ENCODE measurements at places on chromosomes 1 and 21. TPM values are rescaled to one million over a fixed set of nuclear protein-coding genes. Genes with fewer than 3 reads are reported as not detected.

DNA sequence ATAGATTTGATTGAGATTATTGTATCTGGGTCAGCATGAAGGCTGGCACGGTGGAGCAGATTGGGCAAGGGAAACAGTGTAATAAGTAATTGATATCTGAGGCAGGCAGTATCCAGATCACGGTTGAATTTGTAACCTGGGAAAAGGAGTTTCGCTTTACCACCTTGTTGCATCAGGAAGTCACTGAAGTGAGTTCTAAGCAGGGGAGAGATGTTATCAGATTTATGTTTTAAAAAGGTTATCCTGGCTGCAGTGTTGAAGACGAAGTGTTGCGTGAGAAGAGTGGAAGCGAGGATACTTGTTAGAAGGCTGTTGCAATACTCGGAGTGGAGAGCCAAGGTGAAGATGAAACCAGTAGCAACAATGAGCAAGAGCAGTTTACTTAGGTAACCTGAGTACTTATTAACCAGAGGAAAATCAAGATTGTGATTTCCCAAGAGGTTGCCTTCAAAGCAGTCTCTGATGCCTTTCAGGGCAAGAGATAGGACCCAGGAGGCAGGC lies 77.8 kb downstream of the LHX9 start:
- no peak for DNase-seq

The AIRE gene
- total RNA-seq: not detected

The C1orf21 gene
- 47.3 TPM for total RNA-seq

- peak; percentile 25 for DNase-seq
These were observed 52.5 kb downstream of the CDC14A start for GRCh38 chr1:100404821-100405220.

- DNase-seq: no peak
These were observed 345.5 kb upstream of the C1orf87 start for GRCh38 chr1:60419023-60419422.

DNA sequence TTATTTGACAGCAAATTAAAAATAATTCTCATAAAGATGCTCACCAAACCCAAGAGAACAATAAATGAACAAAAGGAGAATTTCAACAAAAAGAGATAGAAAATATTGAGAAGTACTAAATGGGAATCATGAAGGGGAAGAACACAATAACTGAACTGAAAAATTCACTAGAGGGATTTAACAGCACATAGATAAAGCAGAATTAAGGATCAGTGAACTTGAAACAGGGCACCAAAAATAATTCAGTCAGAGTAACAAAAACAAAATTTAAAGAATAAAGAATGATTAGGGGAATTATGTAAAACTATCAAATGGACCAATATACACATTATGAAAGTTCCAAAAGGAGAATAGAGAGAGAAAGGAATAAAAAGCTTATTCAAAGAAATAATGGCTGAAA lies 7.8 kb downstream of the ADAM30 start:
- no peak for DNase-seq

The SLC2A5 gene
- 0.90 TPM for total RNA-seq

DNA sequence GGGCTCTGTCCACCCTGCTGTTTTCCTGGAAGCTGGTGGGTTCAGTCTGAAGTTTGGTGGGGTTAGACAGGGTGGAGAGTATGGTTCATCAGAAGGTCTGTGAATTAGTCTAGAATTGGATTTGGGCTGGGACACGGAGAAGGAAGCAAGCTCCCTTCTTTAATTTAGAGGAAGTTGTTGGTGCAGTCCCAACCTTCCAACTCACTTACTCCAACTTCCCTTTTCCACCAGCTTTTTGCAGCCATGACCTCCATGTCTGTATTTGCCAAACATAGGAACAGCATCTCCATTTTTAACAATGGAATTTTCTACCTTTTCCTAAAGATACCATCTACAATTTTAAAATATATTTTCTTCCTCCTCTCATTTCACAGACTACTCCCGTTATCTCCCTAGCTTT lies 28.5 kb upstream of the PRELP start:
- no peak for DNase-seq

The PLA2G2D gene
- not detected for total RNA-seq

- no peak for DNase-seq
These were observed 52.8 kb downstream of the ARID4B start for GRCh38 chr1:235275223-235275622.

DNA sequence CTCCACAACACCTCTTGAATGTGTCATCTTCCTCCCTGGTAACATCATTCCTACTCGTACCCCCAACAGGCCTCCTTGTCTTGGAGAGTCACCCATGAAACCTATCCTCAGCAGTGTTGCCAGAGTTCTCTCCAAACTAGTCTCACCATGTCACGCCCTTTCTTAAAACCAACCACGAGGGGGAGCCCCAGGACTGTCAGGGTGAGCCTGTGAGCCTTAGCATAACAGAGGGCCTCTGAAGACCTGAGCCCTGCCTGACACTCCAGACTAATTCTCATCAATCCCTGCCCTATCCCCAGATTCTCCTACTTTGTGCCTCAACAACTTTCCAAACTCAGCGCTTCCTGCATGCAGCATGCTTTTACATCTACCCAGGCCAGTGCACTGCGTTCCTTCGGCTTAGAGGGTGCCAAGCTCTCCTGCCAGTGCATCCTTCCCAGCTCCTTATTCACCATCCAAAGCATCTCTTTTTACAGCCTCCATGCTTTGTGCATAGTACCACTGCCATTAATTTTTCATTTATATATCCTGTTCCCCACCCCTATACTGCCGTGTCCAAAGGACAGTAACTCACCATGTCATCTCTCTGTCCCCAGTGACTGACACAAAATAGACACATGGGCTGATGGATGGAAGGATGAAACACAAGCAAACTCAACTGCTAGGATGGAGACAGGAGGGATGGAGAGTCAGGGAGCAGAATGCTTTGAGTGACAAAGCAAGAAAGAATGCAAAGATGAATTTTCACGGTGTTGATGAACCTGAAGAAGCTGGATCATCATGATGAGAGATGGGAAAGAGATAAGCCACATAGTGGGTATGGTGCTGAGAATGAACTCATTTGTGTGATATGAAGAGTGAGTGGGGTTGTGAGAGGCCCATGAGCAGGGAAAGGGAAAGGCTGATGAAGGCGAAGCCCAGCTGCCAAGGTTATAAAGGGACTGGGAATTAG lies 34.0 kb downstream of the ZNF697 start:
- DNase-seq: peak; percentile 91

DNA sequence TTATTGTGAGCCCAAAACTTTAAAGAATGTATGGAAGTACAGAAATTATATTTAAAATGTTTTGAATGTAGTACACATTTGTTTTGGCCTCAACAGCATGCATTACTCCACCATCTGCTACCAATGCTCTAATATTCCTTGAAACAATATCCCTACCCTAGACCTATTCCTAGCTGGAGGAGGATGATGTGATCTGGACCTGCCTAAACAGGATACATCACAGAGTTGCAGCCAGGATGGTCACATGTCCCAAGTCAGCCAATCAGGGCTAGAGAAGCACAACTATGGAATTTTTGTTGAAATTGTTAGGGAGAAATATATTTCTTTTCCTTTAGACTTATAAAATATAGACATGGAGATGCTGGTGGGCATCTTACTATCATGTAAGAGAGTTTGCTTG lies 623.3 kb upstream of the NR5A2 start:
- peak; percentile 27 for DNase-seq

DNA sequence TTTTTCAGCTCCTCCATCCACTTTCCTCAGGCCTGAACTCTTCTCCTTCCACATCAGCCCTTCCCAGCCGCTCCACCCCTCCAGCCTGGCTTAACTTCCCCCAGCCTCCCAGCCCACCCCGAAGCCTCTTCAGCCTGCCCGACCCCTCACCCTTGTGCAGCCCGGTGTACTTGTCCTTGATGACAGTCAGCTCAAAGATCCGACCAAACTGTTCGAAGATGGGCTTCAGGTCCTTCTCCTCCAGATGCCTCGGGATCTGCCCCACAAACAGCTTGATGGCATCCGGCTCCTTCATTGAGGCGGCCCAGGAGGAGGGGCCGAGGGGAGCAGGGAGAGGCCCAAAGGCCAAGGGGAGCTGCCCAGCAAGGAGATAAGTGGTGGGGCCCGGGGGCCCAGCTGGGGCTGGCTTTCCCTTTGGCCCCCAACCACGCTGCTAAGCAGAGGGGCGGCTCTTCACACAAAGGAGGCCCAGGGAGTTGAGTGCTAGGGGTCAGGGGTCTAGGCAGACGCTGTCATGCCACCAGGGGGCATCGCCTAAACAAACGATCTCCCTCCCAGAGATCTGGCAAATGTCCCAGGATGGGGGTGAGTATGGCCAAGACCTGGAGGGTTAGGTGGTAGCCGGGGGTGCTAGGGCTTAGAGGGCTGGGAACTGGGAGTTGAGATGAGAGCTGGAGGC lies 738 bp downstream of the CELF3 start:
- DNase-seq: no peak

The FMN2 gene
- 8.1 TPM for total RNA-seq

- no peak for DNase-seq
These were observed 1163.2 kb downstream of the PLA2G4A start for GRCh38 chr1:187991944-187992343.

DNA sequence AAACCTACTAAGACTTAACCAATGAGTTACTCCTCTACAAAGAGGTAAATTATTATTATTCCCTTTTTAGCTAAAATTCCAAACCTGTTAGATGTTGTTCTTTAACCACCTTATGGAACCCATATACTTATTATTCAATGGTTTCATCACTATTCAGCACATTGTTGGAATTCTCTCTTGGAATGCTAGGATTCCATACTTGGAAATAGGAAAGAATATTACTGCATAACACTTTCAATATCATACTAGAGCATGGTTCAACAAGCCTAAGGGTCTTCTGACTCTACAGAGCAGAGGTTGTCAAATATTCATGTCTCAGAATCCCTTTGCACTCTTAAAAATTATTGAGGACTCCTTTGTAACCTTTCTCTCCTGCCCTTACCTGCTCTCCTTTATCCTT lies 69.4 kb downstream of the DEGS1 start:
- DNase-seq: peak; percentile 5

DNA sequence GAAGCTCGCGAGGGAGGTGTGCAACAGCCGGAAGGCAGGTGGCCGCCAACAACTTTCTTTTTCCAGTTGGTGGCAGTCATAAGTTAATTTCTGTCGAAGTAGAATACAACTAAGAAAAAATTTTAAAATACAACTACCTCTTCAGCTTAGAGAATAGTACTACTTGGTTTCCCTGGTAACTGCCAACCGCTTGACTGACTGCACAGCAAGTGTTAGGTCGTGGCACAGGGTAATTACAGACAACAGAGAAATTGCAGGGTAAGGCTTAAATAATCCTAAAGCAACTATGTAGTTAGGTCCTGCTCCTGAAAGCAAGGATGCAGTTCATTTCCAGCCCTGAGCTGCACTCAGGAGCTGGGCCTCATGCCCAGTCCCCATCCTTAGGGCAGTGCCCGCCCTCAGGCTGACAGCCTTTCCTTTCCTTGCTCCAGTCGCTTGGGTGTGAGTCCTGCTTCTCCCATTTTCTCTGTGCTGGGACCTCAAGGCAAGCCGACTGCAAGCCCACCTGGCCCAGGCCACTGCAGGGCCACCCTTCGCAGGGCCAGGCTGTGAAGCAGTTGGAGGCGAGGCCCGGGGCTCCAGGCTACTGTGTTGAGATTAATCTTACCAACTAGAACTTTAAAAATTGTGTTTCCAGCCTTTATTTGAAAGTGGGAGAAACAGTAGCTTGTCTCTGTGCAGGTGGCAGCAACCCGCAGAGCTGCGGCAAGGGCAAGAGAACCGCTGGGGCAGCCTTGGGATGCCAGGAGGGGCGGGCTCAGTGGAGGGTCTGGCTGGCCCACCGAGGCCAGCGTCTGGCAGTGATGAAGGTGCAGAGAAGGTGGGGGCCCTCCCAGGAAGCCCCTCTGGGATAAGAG lies 148.3 kb downstream of the PCBP3 start:
- no peak for DNase-seq

- no peak for DNase-seq
These were observed at the start of gene CACNA1S for GRCh38 chr1:201112173-201112731. Gene CACNA1S (minus strand): TSS chr1:201112426. CDS start chr1:201112339, 87 bp downstream.

- DNase-seq: peak; percentile 45
These were observed 28.3 kb upstream of the S100A7 start for GRCh38 chr1:153488731-153489130.

DNA sequence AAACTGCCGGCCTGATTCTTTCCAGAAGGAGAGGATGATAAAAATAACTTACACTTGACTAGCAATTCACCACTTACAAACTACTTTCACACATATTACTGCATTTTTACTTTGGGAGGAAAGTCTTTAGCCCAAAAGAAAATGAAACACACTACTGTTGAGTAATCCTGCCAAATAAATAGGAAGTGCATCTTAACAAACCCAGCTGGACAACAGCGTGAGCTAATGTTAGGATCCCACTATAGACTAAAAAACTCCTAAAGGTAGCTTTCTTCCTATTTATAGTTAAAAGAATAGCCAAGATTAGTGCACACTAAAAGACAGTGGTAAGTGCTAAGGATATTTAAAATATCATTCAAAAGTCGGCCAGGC lies 83.8 kb downstream of the HSF2BP start:
- DNase-seq: no peak

GRCh38 chr1:169345511-169345910 lies 22.1 kb downstream of the NME7 start:
- no peak for DNase-seq

DNA sequence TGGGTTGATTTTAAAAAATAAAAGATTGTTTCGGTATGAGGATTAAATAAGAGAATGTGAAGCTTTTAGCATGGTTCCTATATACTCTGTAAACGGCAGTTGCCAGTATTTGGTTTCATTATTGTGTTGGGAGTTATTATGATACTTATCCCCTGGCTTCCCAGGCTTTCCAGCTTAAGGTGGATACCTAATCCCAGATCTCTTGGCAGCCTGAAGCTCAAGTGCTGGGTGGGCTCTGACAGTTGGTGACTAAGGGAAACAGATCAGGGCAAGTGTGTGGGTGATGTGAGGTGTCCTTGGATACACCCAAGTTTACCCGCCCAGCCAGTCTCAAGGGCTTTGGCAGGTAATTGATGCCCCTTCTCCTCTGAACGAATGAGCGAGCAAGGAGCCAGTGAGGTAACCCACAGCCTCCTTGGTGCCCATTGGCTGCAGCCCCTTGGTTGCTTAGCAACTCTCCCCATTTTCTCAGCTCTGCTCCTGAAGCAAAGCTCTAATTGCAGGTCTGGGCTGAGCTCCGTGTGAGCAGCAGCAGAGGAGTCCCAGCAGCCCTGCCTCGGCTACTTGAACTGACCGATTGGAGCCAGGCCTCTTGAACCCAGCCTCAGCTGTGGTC lies 6.1 kb downstream of the IPO13 start:
- DNase-seq: no peak

The TEX50 gene
- total RNA-seq: not detected

The RERE gene
- 50.3 TPM for total RNA-seq

The SH2D2A gene
- not detected for total RNA-seq

The PLA2G2F gene
- not detected for total RNA-seq

The SLC44A5 gene
- not detected for total RNA-seq

- DNase-seq: no peak
These were observed 497.8 kb upstream of the ADAMTS5 start for GRCh38 chr21:27464648-27465047.

Data from fibroblast of the aortic adventitia (primary cell).